T1000 (cell line): ENCODE measurements at places on chromosomes 3 and 15.

GRCh38 chr3:11033871-11034270, 41.3 kb downstream of the SLC6A1 start:
- no peak for DNase-seq

DNA sequence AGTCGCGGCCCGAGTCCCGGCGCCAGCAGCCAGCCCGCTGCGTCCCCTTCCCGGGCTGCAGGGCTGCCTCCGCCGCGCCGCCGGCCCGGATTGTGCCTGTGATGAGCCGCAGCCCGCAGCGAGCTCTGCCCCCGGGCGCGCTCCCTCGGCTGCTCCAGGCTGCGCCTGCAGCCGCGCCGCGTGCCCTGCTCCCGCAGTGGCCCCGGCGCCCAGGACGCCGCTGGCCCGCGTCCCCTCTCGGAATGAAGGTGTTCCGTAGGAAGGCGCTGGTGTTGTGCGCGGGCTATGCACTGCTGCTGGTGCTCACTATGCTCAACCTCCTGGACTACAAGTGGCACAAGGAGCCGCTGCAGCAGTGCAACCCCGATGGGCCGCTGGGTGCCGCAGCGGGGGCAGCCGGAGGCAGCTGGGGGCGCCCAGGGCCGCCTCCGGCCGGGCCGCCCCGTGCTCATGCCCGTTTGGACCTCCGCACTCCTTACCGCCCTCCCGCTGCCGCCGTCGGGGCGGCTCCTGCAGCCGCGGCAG, 1.2 kb downstream of the CHST2 start:
- DNase-seq: no peak

DNA sequence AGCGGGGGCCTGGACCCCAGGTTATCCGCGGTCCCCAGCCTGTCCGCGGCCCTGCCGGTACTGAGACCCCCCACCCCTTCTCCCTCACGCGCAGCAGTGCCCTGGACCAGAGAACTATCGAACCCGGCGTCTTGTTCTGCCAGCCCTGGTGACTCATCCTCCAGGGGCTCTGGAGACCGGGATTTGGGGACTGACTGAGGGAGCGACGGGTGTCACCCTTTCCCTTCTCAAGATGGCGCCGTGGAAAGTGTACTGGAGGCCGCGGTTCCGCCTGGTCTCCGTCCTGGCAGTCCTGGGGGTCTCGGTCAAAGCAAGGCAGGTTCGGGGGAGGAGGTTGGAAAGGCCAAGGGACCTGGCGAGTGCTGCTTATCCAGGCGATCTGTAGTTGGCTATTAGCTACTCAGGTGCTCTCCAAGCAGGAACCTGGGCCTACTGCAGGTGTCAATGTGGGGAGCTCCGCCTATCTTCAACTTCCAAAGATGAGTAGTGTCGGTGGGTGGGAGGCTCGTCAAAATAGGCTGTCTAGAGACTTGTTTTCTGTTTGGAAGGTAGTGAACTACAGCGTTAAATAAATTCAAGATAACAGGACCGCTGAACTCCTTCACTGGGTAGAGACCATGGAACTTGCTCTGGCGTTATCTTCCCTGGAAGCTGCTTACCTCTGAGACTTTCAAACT, 790 bp downstream of the RAB5A start:
- DNase-seq: no peak

- DNase-seq: no peak
These were observed 86.1 kb downstream of the SAMMSON start for GRCh38 chr3:70085613-70086012.

DNA sequence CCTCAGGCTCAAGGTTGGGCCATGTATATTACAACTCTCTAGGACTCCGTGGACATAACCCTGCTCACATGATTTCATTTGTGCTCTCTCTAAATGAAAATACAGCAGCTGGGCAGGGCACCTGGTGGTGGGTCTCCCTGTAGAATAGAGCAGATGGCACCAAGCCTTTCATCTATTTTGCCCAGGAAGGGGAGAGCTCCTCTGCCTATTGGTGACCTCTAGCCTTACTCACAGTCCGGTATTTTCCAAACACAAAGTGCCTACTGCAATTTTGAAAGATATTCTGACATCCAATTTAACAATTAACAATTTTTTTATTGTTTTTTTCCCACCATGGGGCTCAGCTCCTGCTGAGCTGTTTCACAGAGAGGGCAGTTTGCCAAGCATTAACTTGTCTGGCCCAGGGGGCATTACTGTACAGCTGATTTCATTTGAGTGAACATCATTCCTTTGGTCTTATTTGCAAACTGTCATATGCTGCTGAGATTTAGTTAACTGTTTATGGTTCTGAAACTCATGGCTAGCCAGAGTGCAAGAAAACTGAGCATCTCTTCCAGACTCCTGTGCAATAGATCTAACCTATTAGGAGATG, 474.0 kb downstream of the EPHB1 start:
- no peak for DNase-seq

DNA sequence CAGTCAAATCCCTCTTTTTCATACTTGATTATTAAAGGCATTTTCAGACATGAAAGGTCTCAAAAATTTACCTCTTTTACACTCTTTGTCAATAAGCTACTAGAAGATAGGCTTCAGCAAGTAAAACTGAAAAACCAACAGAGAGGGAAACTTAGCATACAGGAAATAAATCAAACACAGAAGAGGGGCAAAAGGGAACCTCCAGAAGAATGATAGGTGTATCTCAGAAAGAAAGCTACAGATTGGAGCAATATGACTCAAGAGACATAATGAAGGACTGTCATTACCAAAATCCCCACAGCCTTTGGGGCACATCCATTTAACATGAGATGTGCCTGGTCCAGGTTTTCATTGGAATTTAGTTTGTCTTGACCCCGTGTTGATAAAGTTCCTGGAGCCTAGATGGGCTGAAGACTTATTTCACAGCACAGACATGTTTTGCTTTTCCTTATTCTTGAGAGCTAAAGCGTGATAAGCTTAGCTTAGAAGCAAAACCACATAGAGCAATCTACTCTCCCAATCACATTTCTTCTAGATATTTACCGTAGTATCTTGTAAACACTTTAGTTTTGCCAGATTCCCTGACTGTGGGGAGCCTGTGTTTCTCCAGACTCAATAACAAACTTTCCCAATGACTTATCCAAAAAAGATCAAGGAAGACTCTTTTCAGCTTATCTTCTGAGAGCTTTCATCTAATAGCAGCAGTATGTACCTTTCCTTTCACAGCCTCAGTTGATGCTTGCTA, 11.7 kb downstream of the LRRFIP2 start:
- DNase-seq: no peak

DNA sequence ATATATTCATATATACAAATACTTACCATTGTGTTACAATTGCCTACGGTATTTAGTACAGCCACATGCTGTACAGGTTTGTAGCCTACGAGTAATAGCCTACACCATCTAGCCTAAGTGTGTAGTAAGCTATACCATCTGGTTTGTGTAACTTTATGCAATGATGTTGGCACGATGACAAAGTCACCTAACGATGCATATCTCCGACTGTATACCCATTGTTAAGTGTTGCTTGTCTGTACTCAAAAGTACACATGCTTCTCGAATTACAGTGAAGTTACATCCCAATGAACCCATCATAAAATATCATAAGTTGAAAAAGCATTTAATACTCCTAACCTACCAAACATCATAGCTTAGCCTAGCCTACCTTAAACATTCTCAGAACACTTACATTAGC, 327.1 kb downstream of the KBTBD8 start:
- DNase-seq: no peak

DNA sequence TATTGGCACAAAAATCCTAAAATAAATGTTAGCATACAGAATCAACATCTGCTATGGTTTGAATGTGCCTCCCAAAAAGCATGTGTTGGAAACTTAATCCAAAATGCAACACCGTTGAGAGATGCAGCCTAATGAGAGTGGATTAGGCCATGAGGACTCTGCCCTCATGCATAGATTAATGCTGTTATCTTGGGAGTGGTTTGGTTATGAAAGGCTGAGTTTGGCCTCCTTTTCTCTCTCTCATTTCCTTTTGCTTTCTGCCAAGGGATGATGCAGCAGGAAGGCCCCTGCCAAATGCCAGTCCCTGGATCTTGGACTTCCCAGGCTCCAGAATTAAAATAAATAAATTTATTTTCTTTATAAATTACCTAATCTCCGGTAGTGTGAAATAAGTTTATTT, 49.4 kb downstream of the SYNM start:
- DNase-seq: no peak

DNA sequence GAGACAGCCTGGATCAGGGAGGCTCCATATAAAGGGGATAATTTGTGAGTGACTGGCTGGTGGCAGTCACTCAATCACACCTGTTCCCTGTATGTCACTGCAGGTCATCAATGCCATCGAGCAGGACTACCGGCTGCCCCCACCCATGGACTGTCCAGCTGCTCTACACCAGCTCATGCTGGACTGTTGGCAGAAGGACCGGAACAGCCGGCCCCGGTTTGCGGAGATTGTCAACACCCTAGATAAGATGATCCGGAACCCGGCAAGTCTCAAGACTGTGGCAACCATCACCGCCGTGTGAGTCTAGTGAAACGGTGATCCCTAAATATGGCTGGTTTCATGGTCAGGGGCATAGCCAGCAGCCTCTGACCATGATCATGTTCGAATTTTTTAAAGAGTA, 453.2 kb downstream of the EPHB1 start:
- no peak for DNase-seq

DNA sequence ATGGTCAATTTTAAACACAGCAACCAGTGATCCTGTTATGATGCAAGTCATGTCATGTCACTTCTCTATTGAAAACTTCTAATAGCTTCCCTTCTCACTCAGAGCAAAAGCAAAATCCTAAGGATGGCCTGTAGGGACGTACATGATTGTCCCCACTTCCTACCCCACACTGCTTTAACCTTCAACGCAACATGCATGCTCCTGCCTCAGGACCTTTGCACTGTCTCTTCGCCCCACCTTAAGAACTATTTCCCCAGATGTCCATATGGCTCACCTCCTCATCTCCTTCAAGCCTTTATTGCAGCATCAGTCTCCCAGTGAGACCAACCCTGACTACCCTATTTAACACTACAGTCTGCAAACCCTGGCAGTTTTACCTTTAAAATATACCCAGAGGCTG, 214.1 kb upstream of the CHRM5 start:
- no peak for DNase-seq

DNA sequence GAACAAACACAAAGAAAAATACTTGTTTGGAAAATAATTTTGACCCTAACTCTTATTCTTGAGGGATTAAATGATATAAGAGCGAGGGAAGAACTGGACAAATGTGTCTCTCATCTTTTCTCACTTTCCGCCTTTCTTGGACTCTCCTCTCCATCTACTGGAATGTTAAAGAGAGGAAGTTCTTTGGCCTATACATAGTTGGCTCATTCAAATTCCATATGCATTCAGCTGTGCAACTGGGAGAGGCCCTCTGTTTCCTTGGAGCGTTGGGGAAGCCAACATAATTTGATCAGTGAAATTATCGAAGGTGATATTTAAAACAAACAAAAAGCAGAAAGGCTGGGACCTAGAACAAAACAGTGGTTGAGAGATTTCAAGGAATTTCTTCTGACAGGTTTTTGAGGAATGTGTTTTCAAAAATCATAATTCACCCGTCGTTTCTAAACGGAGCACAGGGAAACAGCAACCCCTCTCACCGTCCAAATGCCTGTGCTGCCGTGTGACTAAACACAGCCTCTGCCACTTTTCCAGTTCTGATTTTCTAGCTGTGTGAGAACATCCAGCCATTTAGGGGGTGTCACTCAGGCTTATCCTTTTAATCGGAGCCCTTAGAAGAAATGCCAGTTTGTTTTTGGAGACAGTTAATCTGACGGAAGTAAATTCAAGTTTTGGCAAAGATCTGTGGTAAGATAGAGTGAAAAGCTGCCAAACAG, 489.9 kb downstream of the SOX2 start:
- DNase-seq: no peak

- no peak for DNase-seq
These were observed 708 bp downstream of the ESYT3 start for GRCh38 chr3:138434875-138435772.

DNA sequence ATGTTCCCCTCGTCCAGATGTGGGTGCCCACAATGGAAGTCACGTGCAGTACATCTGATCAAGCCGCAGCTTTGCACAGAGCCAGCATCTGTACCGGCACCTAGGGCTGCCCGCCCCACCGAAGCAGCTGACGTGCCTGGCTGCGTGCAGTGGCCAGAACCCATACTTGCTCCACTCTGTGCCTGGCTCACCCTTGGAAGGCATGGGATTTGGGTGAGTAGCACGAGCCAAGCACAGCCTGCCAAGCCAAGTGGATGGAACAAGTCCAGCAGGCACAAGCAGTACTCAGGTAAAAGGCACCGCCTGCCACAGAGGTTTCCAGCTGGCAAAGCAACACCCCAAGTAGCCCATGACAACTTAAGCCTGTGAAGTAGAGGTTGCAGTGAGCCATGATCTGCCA, 261.3 kb downstream of the TBC1D5 start:
- DNase-seq: no peak

GRCh38 chr15:51505251-51505650, 117.3 kb downstream of the DMXL2 start:
- DNase-seq: no peak

DNA sequence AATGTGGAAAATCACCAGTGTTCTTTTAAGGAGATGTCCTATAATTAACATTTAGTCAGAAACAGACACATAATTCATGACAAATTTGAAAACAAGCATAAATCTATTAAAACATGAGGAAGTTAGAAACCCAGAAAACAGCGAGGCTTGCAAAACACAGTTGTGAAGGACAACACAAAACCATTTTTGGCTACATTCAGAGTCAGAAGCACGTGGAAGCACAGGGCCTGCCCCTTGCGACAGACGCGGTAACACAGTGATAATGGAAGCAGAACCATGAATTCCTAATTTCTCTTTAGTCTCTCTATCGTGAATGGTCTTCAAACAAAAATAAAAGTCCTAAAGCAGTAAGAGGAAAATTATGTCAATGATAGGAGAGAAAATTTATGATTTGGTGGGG, 12.2 kb downstream of the NCEH1 start:
- no peak for DNase-seq

GRCh38 chr3:21170964-21171363, 580.0 kb downstream of the ZNF385D start:
- no peak for DNase-seq
